T-helper 1 cell (primary cell): ENCODE measurements at places on chromosomes 7 and 10.

- DNase-seq: no peak
These were observed 235.2 kb downstream of the DPP6 start for GRCh38 chr7:154287356-154287755.

- no peak for DNase-seq
These were observed 123.9 kb downstream of the TNS3 start for GRCh38 chr7:47458057-47458456.

GRCh38 chr10:64283621-64284020, 762.4 kb downstream of the REEP3 start:
- no peak for DNase-seq

- no peak for DNase-seq
These were observed 25.4 kb downstream of the CALML3 start for GRCh38 chr10:5550250-5550545.

- DNase-seq: no peak
These were observed 6.1 kb upstream of the ANKRD2 start for GRCh38 chr10:97566336-97566996.

DNA sequence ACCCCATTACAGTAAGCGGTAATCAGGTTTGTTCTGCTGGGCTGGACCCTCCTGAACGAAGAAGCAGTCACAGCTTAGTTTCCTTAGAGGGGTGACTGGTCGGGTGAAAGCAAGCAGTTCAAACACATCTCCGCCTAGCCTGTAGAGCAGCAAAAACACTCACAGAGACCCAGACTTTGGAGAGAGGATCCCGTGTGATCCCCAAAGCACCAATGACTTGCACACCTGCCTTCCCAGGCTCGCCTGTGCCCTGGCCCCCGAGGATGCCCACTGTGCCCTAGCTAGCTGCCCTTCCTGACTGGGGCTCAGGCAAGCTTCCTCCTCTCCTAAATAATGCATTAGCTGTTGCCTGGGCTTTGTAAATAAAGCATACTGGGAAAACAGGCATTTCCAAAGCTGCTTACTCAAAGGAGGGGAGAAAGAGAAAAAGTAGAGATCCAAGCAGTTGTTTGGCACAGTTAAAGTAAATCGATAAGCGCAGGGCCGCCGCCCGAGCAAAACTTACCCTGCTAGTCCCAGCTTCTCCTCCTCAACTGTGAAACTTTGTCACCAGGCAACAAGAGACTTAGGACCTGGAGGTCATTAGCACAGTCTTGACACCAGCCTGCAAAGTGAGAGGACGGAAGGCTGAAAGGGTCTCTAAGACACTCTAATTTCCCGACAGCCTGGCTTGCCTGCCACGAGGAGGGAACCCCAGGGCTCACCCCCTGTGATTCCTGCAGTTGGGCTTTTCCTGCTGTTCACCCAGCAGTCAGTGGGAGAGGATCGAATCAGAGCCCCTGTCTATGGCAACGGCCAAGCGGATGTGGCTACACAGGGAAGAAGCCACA, 4.8 kb downstream of the LRRC18 start:
- no peak for DNase-seq

GRCh38 chr7:38274486-38274885, 1.1 kb upstream of the TARP start:
- no peak for DNase-seq

GRCh38 chr7:70470746-70471145, 661.2 kb upstream of the GALNT17 start:
- DNase-seq: no peak

DNA sequence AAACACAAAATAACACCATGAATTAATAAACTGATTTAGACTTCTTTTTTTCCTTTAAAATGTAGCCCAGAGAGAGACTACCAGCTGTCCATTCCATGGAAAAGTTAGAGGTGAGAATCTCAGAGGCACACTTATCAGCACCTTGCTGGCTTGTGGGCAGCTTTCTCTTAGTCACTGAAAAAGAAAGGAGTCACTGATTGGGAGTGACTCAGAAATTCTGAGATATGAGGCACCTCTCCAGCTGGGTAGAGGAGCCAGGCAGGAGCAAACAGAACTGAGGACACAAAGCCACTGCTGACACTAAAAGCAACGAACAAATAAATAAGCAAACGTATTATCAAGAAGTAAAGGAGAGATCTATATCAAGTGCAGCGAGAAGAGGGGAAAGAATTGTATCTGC, 310.6 kb downstream of the PARD3 start:
- DNase-seq: no peak

- DNase-seq: no peak
These were observed 86.8 kb upstream of the LANCL2 start for GRCh38 chr7:55278321-55278720.

DNA sequence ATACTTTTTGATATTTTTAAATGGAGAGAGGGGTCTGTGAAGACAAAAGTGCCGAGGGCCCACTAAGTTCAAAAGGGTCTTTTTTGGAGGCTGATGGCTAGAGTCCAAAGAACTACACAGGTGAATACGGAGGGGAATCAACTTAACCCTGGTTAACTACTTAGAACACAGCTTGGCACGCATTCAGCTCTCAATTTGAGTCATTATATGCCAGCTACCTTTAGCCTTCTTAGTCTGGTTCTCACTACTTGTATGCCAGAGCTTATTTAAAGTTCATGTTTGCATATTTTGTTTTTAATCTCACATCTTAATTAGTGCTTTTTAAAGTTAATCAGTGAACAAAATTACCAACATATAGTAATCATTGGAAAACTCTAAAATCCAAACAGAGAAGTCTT, 80.8 kb downstream of the VWDE start:
- DNase-seq: no peak

- DNase-seq: no peak
These were observed 222.0 kb downstream of the LRRN3 start for GRCh38 chr7:111312966-111313365.

DNA sequence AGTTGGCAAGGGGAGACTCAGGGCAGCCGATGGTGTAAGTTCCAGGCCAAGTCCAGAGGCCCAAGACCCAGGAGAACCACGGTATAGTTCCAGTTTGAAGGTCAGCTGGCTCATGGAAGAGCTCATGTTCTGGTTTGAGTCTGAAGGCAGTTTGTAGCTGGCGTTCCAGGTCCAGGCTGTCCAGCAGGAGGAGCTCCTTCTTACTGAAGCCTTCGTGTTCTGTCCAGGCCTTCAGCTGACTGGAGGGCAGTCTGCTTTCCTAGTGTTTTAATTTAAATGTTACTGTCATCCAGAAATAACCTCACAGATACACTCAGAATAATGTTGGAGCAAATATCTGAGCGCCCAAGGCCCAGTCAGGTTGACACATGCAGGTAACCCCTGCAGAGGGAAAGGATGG, 4.2 kb downstream of the SUN1 start:
- DNase-seq: no peak

DNA sequence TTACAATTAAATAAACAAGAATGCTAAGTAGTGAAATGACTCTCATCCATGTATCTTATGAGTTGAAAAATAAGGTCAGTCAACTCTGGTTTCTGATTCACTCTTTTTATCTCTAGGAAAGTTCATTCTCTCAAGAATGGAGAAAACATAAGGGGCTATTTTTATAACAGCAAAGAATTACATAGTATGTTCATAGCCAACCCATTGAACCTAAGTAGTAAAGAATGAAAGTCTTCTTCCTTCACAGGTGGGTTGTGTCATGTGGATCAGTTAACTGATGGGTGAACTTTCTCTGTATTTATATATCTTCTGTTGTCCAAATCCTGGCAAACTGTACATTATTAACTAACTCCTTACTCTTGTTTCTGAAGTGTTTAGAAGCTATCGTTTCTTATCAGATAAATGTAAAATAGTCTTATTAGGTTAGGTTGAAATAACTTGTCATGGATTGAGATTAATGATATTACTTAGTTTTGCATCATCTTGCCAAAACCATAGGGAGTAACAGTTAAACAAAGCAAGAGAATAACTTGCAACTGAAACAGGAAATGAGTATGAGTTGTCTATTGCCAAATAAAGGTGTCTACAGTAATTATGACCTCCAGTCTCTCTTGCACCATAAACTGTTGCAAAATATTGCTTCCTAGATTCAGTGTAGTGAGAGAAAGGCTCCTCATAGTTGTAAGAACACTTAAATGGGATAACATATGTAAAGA, 86.8 kb downstream of the ANKRD7 start:
- peak; percentile 79 for DNase-seq

DNA sequence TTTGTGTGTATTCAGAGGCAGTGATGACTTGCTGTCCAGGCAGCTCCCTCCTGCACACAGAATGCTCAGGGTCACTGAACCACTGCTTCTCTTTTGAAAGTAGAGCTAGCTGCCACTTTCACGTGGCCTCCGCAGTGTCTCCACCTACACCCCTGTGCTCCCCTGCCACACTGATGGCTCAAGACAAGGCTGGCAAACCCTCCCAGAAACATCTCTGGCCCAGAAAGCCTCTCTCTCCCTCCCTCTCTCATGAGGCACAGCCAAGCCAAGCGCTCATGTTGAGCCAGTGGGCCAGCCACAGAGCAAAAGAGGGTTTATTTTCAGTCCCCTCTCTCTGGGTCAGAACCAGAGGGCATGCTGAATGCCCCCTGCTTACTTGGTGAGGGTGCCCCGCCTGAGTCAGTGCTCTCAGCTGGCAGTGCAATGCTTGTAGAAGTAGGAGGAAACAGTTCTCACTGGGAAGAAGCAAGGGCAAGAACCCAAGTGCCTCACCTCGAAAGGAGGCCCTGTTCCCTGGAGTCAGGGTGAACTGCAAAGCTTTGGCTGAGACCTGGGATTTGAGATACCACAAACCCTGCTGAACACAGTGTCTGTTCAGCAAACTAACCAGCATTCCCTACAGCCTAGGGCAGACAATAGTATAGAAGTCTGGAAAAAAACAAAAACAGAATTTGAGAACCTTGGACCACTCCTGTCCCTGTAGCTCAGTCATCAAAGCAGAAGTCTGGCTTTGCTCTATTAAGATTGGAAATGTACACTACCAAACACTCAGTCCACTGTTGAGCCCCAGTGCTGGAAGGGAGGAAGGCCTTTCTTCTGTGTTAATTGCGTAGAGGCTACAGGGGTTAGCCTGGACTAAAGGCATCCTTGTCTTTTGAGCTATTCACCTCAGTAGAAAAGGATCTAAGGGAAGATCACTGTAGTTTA, 15.8 kb downstream of the SCD start:
- no peak for DNase-seq

GRCh38 chr10:109743574-109743973, 179.7 kb downstream of the XPNPEP1 start:
- no peak for DNase-seq

DNA sequence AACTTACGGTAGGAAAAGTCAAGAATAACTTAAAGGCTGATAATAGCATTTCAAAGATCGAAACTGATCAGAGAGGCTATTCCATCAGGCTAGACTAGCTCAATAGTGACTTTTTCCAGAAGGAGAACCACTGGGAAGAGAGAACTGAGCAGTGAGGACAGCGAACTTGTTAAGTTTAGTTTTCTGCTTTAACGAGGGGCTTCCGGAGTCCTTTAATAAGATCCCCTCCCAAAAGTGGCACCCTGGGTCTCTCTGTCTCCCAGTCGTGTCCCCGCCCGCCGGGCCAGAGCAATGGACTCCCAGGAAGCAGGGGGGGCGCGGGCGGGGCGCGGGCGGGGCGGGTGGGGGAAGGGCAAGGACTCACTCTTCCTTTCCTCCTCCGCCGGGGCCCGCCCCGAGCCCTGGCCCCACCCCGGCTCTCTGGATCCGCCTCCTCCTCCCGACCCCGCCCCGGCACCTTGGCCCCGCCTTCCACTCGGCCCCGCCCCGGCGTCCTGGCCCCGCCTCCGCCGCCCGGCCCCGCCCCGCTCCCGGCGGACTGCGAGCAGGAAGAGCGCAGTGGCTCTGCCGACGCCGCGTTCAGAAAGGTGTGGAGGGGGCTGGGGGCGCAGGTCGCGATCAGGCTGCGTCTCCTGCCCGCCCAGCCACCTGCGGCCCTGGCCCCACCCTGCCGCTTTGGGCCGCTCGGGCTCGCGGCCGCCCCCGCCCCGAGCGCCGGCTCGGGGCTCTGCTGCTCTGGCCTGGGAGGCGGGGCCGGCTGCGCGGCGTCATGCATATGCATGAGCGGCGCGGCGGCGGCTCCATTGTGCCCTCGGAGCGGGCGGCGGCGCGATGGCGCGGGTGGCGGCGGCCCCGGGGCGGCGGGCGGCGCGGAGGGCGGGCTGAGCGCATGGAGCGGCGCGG, at the start of gene ZMIZ2:
ZMIZ2 (plus strand) TSS at position 803 of the 903 bp plus-strand sequence. CDS start 7,403 bp downstream, outside the sequence.
- peak; percentile 89 for DNase-seq

DNA sequence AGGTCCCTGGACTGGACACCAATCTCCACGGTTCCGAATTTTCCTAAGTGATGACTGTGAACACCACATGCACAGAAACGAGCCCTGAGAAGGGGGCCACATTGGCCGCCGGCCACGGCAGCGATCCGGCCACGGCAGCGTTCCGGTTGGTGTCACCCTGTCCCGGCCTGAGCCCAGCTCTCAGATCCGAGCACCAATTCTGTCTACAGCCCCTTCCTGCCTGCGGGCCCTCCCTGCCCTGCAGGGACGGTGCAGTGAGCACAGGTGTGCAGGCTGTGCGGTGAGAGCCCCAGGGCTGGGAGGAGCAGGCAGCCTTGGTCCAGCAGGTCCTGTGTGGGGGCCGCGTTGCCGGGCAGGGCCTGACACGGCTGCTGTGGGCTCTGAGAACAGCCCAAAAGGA, 29.7 kb upstream of the GPR146 start:
- no peak for DNase-seq

GRCh38 chr7:41439515-41439879, 263.4 kb downstream of the INHBA start:
- no peak for DNase-seq

GRCh38 chr10:76236356-76236755, 804.9 kb downstream of the LRMDA start:
- DNase-seq: no peak

DNA sequence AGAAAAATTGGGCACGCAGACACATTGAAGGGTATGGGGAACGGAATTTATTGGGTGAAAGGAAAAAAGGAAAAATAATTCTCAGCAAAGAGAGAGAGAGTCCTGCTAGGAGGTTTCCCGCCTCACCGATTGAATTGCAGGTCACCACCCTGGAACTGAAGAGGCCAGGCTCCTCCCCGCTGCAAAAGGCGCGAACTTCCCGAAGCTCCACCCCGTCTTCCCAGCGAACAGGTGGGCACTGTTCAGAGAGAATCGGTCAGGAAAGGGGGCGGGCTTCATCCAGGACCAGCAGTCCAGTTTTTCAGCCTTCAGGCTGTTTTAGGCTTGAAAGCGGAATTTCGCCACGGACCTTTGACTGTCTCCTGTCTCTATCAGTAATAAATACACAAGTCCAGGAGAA, 27.3 kb upstream of the CADPS2 start:
- DNase-seq: no peak

- DNase-seq: no peak
These were observed 7.7 kb downstream of the CASP2 start for GRCh38 chr7:143295870-143296269.

DNA sequence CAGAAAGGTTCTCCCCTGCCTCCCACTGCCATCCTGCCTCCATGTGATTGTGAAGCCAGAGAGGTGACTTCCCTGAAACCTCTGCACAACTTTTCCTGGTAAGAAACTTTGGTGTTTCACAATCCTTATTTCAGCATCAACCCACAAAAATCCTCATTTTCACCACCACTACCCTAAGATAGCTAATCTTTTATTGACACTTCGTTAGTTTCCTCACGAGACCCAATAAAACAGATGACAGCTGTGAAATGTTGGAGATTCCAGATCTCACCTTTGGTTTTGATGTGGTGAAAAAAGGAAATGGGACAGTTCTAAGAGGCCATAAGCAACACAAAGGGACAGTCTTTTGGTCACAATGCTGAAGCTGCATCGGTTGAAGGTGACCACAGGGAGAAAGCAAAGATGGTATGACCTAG, 59.9 kb upstream of the TM9SF3 start:
- no peak for DNase-seq

GRCh38 chr7:44762300-44762699, 13.7 kb downstream of the ZMIZ2 start:
- no peak for DNase-seq
